ENCODE measurements at places on chromosomes 3 and 15.

GRCh38 chr3:126538316-126538715, 14.4 kb downstream of the CHST13 start:
- no peak for DNase-seq

- no peak for DNase-seq
These were observed 764 bp downstream of the UACA start for GRCh38 chr15:70762469-70763119.

DNA sequence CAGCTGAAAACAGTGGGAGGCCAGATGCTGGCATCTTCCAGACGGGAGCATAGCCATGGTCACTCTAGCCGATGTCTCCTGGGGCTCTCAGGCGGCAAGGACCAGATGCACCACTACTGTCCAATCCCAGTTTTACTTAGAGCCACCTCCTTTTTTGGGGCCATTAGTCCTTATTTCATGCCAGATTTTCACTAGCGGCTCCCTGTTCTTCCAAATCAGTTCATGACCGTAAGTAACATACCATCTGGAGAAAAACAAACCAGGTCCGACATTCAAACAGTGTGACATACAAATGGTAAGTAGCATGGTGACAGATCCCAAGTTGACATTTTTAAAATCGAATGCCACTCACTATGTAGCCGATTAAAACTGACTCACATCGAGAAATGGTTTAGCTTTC, 4.1 kb upstream of the MAP6D1 start:
- no peak for DNase-seq

GRCh38 chr3:142209655-142210054, 15.7 kb downstream of the GK5 start:
- DNase-seq = peak; percentile 73

DNA sequence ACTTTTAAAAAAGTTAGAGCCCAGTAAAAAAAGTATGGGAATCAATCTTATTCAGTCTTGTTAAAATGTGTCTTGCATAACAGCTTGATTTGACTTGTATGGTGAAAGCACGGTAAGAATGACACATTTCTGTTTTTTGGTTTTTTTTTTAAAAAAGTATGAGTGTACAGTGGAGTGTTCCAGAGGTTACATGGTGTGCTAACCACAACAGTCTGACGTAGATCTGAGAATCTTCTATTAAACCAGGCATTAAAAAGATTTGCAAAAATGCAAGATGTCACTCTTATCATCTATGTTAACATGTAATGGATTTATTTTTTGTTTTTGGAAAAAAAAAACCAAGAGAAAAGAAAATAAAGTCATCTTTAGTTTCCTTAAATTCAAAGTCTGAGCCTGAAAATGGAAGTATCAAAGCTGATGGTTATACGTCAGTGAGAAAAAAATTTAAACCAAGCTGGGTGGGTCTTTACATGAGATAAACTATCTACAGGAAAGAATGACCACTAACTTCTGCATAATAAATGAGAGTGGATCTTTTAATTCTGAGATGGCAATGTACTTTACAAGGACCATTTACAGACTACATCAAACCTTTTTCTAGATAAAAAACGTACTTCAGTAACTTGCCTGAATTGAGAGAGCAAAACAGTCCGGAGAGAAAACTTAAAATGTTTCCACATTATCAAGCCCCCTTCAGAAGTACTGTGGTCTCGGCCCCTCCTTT, 1.6 kb downstream of the GABPB1 start:
- DNase-seq = peak; percentile 89

DNA sequence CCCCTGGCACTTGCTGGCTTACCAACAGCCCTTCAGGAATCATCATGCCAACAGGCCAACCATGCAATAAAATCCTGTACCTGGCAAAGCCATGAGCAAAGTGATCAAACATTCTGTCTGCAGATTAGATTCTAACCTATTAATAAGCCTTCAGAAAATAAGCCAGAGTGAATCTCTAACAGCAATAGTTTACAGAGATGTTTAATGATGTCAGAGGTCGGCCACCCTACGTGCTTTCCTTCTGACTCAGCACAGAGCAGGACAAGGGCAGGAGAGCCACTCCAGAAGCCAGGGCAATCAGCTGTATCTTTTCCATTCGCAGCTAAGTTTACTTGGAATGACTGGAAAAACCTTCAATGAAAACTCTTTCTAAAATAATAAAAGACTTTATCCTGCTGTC, 13.1 kb downstream of the COL8A1 start:
- peak; percentile 56 for DNase-seq
